Gastroesophageal sphincter (tissue), 4 donors: ENCODE measurements at places on chromosomes 11 and 22.
A peak's percentile ranks its signal among the peaks of the same experiment; 100 is the strongest.

GRCh38 chr11:94926698-94927237 lies 46.6 kb downstream of the CWC15 start:
- ATAC-seq: peak; percentile 88

- ATAC-seq: no peak
Observed at GRCh38 chr11:82859750-82860149, 40.5 kb downstream of the PRCP start.

GRCh38 chr22:39216143-39216490 lies 28.7 kb downstream of the PDGFB start:
- ATAC-seq: no peak

DNA sequence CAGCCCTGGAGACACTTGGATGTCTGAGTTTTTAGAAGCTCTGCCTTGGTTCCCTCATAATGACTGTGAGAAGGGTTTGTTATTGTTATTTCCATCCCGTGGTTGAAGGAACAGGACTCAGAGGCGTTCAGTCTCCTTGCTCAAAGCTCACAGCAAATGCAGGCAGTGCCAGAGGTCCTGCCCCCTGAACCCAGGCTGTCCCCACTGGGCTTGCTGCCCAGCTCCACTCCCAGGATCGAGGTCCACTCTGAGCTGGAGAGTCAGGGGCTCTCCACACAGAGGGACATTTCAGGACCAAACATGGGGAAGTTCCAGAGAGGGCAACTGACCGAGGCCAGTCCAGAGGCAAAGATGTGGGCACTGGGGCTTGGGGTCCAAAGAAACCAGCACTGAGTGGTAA lies 14.8 kb downstream of the FGF4 start:
- no peak for ATAC-seq

GRCh38 chr11:34050581-34051348 lies 766 bp upstream of the CAPRIN1 start:
- peak; percentile 32 for ATAC-seq
